ENCODE measurements at places on chromosomes 7 and 10.

- no peak for DNase-seq
Observed at GRCh38 chr7:94160719-94161435, 156.7 kb upstream of the BET1 start.

DNA sequence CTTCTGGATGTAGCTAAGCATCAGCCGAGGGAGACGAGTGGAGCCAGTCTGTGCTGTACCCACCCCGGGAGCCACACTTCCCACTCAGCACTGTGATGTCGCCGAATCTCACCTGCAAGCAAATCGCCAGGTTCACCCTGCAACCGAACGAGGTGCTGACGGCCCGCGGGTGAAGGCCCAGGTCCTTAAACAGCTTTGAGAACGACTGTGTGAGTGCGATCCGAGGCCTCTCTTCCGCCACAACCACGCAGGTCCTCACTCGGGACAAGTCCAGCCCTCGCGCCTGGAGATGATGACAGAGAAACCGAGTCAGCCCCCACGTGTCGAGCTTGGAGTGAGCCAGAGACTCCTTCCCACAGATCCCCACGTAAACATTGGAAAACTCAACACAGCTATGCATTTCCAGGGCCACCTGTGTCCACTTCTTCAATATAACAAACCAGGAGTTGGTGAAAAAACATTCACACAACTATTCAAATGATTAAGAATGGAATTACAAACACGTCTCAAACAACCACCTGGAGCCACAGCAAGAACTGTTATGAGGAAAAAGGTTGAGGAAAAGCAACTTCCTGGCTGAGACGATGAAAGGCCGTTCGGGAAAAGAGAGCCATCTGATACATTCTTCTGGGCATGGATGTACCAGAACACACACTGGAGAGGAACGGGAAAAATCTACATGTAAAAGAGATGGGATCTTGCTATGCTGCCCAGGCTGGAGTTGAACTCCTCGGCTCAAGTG, 191.8 kb downstream of the ZMYND11 start:
- no peak for DNase-seq

DNA sequence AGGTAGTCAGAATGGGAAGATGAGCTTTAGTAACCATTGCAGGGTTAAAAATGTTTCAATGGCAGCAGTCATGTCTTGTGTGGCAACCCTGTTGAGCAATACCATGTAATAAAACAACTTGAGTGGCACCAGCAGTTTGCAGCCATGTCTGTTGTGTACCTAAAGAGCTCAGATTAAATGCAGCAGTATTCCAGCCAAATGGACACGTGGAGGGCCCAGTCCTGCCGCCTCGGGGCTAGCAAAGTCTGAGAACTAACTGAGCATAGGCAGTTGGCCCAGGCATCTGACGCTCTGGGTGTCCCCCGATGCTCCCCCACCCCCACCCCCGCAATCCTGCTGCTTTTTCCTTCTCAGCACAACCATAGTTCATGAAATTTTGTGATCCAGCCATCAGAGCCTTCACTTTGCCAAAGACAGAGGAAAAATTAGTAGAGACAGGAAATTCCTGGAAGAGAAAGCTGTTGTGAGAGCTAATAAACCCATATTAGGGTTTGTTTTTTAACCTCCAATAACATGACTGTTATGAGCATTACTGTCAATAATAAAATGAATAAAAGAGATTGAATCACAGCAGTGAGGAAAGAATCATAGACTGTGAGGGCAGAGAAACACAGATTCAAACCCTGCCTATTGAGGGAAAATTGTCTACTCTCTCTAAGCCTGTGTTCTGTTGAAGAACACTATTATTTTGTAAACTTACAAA, 220.6 kb upstream of the RHOBTB1 start:
- DNase-seq = no peak

DNA sequence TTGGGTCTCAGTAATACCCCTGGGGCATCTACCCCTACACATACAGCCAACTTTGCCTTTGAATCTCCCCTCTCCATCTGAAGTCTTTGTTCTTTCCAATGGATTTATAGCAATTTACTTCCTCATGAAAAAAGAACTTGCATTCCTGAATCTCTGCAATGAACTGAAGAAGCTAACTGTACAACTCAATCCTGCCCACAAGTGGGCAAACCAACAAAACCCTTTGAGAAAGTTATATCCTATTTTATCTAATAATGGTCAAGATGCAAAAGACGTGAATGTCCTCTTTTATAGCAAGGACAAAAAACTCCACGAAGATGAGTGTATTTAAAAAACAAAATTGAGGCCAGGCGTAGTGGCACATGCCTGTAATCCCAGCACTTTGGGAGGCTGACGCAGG, 991.3 kb downstream of the LRMDA start:
- DNase-seq = peak; percentile 38

DNA sequence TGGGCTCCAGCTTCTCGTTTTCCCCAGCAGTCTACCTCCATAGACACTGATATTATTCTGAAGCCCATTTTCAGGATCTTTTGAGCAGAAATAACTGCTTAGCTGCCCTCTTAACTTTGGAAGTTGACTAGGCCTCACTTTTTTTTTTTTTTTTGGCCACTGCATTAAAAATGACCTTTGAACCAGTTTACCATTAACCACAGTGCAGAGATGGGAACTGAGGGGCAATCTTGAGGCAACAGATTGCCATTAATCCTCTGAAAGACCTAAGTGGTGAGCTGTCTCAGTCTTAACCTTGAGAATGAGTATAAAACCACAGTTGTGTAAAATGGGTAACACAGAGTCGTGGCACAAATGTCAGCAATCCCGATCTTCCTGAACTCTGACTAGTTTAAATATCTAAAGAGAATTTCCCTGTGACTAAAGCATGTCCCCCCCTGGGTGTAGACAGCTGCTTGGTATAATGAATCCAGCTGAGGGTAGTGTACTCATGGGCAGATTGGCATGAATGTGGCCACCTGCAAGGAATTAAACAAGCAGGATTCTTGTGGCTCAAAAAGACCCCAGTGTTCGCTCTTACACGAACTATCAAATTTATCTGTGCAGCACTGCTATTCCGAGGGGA, 46.1 kb upstream of the FMC1 start:
- DNase-seq = no peak

GRCh38 chr10:72257051-72257892, 16.5 kb upstream of the DDIT4 start:
- no peak for DNase-seq

- DNase-seq = no peak
Observed at GRCh38 chr7:2360796-2361195, 6.2 kb downstream of the EIF3B start.

DNA sequence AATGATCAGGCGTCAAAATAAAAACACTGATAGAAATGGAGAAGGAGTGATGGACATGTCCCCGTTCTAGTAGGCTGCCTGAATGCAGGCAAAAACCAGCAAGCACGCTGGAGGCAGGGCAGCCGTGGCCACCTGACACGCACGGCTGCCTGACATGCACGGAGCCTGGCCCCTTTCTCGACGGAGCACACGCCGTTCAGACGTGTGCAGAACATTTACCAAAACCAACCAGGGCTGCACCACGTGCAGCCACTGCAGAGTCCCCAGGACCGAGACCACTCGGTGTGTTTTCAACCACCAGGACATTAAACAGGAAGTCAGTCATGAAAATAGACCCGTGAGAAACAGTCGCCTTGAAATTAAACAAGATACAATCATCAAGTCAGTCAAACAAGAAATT, 61.9 kb upstream of the NKX6-2 start:
- DNase-seq = no peak

DNA sequence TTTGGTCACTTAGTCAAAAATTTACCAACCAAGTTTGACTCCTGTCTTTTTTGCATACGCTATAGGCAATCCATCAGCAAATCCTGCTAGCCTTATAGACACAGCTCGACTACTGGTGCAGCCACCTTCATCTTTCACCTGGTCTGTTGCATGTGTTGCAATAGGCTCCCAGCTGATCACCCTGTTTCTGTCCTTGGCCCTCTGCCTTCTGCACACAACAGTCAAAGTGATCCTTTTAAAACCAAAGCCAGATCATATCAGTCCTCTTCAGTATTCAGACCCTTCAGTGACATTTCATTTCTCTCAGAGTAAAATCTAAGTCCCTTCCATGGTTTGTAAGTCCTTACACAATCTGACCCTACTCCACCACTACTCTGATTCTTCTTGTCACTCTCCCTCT, 10.9 kb upstream of the CDK6 start:
- DNase-seq = no peak

DNA sequence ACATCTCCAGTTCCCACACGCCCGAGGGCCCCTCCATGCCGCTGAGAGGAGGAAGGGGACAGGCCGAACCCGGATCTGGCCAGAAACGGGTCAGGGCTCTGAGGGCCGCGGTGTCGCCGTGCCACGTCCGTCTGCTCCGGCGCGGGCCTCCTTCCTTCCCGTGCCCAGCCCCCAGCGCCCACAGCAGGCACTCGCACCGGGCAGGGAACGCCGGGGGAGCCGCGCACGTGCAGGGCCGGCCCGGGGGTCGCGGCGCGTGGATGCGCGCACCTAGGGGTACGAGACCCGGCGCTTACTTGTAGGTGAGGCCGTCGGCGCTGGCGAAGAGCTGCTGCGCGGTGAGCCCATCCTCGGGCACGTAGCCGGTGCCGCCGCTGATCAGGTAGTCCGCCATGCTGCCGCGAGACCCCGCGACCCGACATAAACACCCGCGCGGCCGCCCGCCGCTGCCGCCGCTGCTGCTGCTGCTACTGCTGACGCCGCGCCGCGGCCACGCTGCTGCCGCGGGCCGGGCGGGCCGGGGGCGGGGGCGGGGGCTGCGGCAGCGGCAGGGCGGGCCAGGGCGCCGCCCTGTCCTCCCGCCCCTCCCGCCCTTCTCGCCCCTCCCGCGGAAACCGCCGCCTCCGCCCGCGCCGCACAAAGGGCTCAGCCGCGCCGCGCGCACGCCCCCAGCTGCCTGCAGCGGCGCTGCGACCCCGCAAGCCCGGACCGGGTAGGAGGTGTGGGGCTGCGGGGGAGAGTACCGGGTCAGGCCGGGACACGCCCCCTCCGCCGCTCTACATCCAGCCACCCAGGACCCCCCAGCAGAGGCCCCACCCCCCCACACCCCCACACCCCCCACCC, 4.1 kb downstream of the IMPDH1 start:
- DNase-seq = peak; percentile 47

GRCh38 chr7:100629117-100629716, 12.1 kb downstream of the TFR2 start:
- DNase-seq = peak; percentile 12

DNA sequence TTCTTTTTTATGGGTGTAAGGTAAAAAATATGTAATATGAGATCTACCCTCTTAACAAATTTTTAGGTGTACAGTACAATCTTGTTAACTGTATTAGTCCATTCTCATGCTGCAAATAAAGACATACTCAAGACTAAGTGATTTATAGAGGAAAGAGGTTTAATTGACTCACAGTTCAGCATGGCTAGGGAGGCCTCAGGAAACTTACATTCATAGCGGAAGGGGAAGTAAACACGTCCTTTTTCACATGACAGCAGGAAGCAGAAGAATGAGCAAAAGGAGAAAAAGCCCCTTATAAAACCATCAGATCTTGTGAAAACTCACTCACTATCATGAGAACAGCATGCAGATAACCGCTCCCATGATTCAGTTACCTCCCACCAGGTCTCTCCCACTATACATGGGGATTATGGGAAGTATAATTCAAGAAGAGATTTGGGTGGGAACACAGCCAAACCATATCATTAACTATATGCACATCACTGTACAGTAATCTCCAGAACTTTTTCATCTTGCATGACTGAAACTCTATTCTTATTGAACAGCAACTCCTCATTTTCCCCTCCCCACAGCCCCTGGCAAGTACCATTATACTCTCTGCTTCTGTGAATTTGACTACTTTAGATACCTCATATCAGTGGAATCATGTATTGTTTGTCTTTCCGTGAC, 127.4 kb downstream of the WNT2 start:
- DNase-seq = no peak

DNA sequence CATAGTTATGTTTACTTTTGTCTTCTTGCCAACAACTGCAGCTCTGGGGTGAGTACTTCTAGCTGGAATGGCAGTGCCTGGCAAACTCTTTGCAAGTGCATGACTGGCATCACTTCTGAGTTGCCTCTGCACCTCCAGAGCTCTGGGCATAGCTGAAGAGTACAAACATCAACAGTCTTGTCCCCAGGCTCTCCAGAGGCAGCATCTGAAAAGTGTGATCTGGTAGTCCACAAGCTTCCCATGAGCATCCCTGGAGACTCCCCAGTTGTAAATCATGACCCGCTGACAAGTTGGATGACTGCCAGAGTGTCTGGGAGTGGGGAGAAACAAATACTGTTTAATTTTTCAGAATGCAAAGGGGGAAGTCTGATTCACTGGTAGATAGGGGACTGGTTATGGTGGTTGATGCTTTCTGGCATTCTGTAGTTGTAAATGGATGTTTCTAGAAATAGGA, 138.9 kb upstream of the CDK13 start:
- peak; percentile 94 for DNase-seq

- DNase-seq = peak; percentile 21
Observed at GRCh38 chr10:71805776-71806703, 32.7 kb upstream of the VSIR start.

DNA sequence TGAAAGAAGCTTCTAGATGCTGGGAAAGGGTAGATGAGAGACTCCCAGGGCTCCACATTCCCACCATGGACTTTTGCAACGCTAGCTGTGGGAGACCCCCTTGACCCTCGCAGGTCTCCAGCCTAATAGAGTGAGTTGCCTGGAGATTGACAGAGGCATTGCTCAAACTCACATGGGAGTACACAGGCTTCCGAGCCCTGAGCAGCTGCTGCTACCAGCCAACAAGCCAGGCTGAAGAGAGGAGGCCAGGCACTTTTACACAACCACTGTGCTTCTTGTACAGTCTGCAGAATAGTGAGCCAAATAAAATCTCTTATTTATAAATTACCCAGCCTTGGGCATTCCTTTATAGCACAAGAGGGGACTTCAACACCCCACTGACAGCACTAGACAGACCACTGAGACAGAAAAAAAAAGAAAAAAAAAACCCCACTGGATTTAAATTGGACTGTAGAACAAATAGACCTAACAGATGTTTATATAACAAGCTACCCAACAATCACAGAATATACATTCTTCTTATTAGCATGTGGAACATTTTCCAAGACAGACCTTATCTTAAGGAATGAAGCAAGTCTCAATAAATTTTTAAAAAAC, 146.2 kb downstream of the ZFAND4 start:
- no peak for DNase-seq

GRCh38 chr10:98474628-98475027, 27.9 kb upstream of the HPS1 start:
- no peak for DNase-seq

GRCh38 chr10:78175444-78176015, 141.9 kb downstream of the RPS24 start:
- no peak for DNase-seq

- DNase-seq = peak; percentile 32
Observed at GRCh38 chr10:8060010-8060703, 5.7 kb downstream of the GATA3 start.

- DNase-seq = peak; percentile 31
Observed at GRCh38 chr10:36114141-36114540, 472.0 kb upstream of the FZD8 start.

- DNase-seq = peak; percentile 47
Observed at GRCh38 chr7:127876393-127876792, 154.8 kb downstream of the LRRC4 start.

DNA sequence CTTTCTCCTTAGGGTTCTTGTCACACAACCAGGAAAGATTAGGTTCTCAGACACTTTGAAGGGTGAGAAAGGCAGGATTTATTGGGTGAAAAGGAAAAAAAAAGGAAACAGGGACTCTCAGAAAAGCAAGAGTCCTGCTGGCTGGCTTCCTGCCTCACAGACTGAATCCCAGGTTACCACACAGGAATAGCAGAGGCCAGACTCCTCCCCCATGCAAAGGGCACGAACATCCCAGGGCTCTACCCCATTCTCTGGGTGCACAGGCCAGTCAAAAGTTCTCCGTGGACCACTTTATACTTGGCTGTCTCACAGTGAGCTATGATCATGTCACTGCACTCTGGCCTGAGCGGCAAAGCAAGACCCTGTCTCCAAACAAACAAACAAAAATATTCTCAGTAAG, 42.6 kb downstream of the HOXA1 start:
- no peak for DNase-seq

Measured in fibroblast of skin of scalp (primary cell).